Stimulated activated CD4-positive, alpha-beta T cell treated with anti-CD3 and anti-CD28 coated beads, Interleukin-1b, Interleukin-23, amount 100 ng/mL, for 24 hours (primary cell): ENCODE measurements at places on chromosomes 11 and 22.

DNA sequence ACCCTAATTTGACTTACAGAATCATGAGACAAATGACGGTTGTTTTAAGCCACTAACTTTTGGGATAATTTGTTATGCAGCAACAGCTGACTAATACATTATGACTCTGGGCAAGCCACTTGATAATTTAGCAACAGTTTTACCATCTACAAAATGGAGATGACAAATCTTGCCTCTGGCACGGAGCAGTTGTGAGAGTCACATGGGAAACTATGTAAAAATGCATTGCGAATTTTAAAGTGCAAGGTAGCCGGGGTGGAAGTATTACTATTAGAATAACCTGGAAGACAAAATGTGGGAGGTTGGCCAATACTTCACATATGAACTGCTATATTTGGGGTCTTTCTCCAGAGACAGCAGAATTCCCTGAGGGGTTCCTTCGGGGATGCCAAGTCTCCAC lies 328.7 kb downstream of the CTTN start:
- DNase-seq = no peak

DNA sequence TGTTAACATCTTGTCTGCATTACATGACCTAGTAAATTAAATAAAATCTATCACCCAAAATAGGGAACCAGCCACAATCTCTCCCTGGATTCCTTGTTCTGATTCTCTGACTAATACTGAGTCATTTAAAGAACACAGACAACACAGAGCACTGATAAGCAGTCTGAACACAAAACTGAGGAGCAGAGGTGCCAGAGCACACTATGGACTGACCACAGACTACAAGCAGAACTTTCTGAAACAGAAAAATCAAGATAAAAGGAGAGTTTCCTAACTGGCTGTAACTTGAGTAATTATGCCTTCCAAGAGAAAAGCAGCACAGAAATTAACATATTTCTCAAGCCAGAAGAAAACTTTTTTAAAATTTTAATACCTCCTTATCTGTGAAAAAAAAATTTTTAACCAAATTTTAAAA lies 128.8 kb downstream of the SGSM3 start:
- DNase-seq = no peak

- no peak for DNase-seq
Measured at GRCh38 chr11:15095736-15096228, 18.9 kb upstream of the INSC start.

DNA sequence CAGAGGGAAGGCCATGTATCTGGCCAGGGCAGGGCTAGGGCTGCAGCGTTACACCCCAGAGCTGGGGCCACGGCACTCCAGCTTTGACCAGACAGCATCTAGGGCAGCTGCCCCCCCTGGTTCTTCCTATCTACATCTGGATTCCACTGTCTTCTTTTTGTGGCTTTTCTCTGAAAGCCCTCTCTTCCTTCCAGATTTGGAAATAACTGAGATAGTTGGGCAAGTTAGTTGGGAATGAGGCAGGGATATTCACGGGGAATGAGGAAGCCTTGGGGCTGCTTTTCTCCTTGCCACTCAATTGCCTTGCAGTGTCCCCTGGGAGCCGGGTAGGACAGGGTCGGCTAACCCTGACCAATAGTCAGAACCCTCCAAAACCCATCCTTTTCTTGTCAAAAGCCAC lies 26.8 kb downstream of the CLMP start:
- no peak for DNase-seq

DNA sequence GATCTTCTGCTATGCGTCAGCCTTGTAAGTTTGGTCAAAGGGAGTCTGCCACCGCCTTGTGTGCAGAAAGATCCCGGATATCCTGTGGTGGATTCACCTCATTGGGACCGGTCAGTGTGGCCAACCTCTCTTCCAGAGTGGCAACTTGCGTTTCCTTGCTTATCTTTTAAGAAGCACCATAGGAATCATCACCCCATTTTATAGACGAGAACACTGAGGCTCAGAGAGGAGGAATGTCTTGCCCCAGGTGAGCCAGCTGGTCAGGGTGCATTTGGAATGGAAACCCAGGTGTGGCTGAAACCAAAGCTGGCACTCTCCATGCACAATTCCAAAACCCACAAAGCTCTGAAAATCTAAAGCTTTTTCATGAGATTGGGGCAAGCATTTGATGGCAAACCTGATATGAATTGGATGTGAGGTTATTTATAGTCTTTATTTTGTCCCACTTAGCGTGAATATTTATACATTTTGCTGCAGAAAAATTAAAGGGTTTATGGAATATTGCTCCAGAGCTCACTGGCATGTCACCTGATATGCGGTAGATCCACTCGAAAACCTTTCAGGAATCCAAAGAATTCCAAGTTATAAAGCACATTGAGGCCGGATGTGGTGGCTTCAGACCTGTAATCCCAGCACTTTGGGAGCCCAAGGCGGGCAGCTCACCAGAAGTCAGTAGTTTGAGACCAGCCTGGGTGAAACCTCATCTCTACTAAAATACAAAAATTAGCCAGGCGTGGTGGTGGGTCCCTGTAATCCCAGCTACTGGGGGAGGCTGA lies 12.1 kb upstream of the EIF3D start:
- no peak for DNase-seq
